ENCODE measurements at places on chromosomes 1 and 21. TPM values are rescaled to one million over a fixed set of nuclear protein-coding genes. Genes with fewer than 3 reads are reported as not detected.

- DNase-seq, result no peak
These were observed 405.5 kb downstream of the MATN1 start for GRCh38 chr1:30317921-30318320.

- DNase-seq, result no peak
These were observed 92.6 kb upstream of the NEK7 start for GRCh38 chr1:198064181-198064580.

- DNase-seq, result no peak
These were observed 31.4 kb upstream of the SOAT1 start for GRCh38 chr1:179262183-179262582.

- DNase-seq, result no peak
These were observed 380.6 kb downstream of the SIPA1L2 start for GRCh38 chr1:232249339-232249738.

- DNase-seq, result peak; percentile 53
These were observed 14.3 kb downstream of the SLC6A9 start for GRCh38 chr1:44016890-44017400.

GRCh38 chr1:43904660-43905551 lies 28.7 kb upstream of the ARTN start:
- no peak for DNase-seq

DNA sequence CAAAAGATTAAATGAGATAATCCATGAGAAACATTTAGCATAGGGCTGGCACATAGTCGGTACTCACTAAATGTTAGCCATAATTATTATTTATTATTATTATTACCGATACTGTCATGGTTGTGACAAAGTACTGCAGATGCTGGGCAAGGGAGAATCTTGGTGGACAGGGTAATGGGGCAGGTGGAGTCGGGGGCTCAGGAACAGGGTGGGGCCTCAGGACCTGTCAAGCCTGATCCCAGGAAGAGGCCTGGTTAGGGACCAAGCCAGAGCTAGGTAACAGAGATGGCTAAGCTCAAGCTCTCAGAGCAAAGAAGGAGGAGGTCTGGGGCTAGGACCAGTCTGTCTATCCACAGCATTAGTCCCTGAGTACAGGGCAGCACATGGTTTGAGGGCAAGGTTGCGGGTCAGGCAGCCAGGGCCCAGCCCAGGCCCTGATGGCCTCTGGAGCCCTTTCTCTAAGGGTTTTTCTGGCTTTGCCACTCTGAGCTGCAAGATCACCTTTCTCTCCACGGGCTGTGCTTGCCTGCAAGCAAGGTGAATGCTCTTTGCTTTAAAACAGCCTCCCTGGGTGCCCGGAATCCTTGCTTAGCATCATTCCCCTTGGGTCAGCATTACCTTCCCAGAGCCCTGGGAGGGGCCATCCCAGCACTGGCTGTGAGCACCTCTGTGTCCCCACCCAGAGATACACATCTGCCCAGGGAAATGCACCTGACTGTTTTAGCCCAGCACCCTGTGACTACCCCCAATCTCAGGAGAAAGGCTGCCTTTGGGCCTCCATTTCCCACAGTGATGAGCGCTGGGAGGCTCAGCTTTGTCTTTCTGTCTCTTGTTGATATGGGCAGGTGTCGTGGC lies 572.0 kb downstream of the PTPRU start:
- no peak for DNase-seq

GRCh38 chr1:233102341-233102740 lies 151.9 kb downstream of the NTPCR start:
- no peak for DNase-seq

DNA sequence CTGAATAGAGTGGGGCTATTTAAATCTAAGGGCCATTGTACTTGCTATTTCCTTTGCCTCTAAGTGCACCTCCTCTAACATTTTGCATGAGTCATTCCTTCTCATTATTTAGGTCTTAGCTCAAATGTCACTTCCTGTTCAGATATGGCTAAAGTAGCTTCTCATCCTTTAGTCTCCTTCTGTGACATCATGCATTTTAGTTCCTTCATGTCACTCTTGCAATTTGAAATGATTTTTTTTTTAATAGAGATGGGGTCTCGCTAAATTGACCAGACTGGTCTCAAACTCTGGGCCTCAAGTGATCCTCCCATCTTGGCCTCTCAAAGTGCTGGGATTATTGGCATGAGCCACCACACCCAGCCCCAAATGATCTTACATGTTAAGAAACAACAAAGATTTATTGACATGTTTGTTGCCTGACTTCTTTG lies 6.6 kb downstream of the TBX19 start:
- no peak for DNase-seq

DNA sequence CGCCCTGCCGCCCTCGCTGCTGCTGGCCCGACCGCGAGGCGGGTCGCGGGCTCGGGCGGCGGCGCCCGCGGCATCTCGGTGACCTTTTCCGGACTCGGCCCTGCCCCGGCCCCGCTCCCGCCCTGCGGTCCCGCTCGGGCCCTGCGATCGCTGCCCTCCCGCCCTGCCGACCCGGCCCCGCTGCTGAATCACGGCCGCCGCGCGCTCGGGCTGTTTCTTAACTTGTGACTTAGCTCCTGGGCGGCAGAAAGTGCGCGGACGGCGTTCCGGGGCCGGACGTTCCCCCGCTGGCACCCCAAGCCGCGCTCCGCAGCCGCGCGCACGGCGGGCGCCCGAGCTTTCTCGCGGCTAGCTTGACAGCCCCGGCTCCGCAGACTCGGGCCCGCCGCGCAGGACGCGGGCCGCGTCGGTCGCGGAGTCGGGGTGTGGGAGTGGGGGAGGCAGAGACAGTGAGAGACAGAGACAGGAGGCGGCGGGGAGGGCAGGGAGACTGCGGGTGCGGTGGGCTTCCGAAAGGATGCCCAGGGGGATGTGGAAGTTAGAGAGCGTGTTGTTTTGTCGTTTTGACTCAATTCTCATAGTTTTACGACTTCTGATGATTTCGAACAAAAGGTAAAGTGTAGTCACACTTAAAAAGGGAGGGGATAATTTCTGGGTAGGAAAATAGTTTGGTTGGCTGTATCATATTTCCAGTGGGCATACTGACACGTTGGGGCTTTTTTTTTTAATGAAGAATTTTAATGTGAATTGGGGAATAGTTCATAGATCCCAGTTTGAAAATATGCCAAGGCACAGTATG lies 49.8 kb downstream of the PRDM2 start:
- peak; percentile 92 for DNase-seq

- DNase-seq, result no peak
These were observed 12.3 kb downstream of the PHLDA3 start for GRCh38 chr1:201456499-201457309.

DNA sequence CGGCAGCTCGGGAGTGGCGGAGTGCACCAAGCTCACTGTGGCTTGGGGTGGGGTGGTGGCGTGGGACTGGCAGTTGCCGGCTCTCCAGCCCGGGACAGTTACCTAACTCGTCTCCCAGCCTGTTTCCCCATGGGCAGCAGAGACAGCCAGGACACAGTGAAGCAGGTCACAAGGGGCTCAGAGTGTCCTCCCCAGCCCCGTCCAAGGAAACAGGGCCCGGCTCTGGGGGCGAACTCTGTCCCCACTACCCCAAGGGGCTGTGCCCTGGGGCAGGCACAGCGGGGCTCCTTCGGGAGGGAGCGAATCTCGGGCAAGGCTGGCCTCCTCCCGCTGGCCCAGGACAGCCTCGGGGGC lies 759 bp downstream of the GPR157 start:
- no peak for DNase-seq

GRCh38 chr1:25573591-25573930 lies 30.2 kb downstream of the LDLRAP1 start:
- no peak for DNase-seq

- peak; percentile 86 for DNase-seq
These were observed 76.3 kb downstream of the ITPKB start for GRCh38 chr1:226662642-226663326.

Gene HUNK
- total RNA-seq, result 0.08 TPM

Gene BEST4
- not detected for total RNA-seq

Gene HES3
- not detected for total RNA-seq

Gene KIF14
- total RNA-seq, result 0.11 TPM
